Endothelial cell of umbilical vein (primary cell): ENCODE measurements at places on chromosomes 7 and 10. TPM values are rescaled to one million over a fixed set of nuclear protein-coding genes. Genes with fewer than 3 reads are reported as not detected.

DNA sequence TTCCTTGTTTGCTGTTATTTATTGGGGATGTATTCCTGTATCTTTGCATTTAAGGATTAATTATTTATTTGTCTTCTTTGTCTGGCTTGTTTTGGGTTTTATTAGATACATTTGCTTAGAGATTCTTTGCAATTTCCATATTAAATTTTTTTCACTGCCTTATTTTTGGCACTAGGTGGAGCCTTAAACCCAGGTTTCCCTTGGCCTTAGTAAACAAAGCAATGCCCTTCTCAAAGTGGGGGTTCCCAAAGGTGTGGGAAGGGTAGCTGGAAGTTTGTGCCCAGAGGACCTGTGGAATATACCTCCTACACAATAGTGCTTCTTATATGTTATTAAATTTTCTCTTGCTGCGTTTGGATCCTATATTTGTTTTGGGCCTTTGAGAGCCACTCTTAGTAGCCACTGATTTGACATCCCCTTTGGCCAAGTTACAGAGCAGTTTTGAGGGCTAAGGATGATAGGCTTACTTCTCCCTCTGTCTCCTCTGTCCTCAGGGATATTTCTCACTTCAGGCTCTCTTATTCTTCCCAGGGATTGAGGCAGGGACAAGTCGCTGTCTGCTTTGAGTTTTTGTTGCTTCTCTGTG lies 162.3 kb downstream of the ITGB1 start:
- peak; percentile 55 for DNase-seq

The GIMAP8 gene
- polyA plus RNA-seq = 25.3 and 32.2 TPM in 2 replicates

The CTAGE8 gene
- 0.03 and 0.06 TPM in 2 replicates for polyA plus RNA-seq

DNA sequence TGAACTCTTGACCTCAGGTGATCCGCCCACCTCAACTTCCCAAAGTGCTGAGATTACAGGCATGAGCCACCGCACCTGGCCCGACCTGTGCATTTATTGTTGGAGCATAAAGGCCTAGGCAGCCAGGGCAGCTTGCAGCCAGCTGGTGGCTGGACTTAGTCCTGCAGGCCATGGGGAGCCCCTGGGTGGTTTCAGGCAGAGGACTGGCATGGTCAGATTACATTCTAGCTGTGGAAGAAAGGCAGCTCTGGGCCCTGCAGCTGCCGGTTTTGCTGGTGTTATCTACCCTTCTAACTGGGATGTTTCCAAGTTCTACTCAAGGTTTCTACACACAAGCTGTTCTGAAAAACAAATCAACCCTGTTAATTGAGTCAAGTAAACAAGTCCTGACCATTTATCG lies 22.7 kb upstream of the MKRN1 start:
- DNase-seq = no peak

The ATOH7 gene
- polyA plus RNA-seq = 0.05 TPM in 1 of 2 replicates, not detected in the other

The C10orf71 gene
- not detected in 2 replicates for polyA plus RNA-seq

The RSU1 gene
- 80.2 and 81.2 TPM in 2 replicates for polyA plus RNA-seq

The CALML3 gene
- not detected in 2 replicates for polyA plus RNA-seq

The ENTPD1 gene
- 9.1 and 10.2 TPM in 2 replicates for polyA plus RNA-seq

DNA sequence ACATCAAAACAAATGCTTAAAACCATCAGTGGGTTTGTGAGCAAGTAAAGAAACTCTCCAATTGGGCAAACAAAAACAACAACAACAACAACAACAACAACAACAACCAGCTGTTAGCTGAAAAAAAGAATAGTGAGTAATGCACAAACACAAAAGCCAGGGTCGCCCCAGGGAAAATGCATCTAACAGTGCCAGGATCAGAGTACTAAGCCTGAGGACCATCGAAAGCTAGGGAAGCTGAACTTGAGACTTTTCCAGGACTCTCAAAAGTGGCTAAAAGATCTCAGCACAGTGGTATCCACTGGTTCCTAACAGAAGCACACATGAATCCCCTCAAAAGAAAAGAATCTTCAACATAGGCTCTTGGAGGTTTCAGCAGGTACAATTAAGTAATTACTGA lies 83.3 kb downstream of the CPXM2 start:
- DNase-seq = peak; percentile 28

GRCh38 chr7:150410680-150411346 lies 31.7 kb downstream of the ZNF775 start:
- no peak for DNase-seq

DNA sequence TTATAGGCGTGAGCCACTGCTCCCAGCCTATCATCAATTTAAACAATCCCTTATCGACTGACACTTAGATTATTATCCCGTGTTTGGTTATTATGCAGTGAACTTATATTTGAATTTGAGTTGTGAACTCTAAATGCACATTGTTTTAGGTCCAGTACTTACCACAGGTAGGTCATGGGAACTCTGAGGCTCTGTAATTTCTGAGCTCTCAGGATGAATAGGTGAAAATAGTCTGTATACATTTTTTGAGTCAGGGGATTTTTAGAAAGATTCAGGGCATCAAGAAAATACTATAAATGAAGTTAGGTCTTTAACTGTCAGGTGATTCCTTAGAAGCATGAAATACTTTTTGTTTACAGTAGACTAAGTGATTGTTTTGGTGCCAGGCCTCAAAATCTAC lies 8.8 kb downstream of the CCDC136 start:
- no peak for DNase-seq

GRCh38 chr7:41574377-41574776 lies 128.5 kb downstream of the INHBA start:
- peak; percentile 87 for DNase-seq

DNA sequence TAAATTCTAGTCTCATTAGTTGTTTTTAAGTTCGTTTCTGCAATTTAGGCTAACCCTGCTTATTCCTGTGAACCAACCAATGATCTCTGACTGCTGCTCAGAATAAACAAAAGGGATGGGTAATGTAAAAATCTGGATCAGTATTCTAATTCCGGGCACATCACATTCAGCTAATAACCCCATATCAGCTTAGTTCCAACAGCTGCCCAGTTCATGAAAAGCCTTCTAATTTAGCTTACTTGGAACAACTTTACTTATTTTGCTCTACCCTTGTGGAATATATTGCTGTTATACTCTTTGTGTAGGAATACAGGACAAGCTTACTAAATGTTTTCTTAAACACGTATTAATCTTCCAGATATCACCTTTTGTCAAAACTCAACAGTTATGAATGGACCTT lies 3.6 kb upstream of the CFAP43 start:
- no peak for DNase-seq

GRCh38 chr10:98636921-98637329 lies 190.2 kb upstream of the HPS1 start:
- no peak for DNase-seq

GRCh38 chr10:35208949-35209613 lies 82.4 kb downstream of the CREM start:
- no peak for DNase-seq

- DNase-seq = no peak
These were observed 24.6 kb downstream of the BRI3 start for GRCh38 chr7:98305951-98306535.
